GM18507 (cell line): ENCODE measurements at places on chromosomes 3 and 15.

DNA sequence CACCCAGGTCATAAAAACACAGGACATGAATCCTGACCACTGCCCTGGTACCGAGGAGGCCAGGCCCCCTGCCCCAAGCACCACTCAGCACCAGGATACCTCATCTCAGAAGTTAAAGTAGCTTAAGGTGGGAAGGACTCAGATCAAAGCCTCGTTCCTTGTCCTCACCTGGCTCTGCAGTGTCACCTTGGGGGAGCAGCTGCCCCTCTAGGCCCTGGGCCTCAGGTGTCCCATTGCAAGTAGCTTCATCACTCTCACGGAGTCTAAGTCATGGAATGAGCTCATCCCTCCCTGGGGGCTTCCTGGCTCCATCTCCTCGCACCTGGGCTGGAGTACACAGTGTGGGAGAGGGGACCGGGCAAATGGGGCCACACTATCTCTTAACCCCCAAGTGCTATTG lies 148.0 kb downstream of the TPRA1 start:
- no peak for DNase-seq

DNA sequence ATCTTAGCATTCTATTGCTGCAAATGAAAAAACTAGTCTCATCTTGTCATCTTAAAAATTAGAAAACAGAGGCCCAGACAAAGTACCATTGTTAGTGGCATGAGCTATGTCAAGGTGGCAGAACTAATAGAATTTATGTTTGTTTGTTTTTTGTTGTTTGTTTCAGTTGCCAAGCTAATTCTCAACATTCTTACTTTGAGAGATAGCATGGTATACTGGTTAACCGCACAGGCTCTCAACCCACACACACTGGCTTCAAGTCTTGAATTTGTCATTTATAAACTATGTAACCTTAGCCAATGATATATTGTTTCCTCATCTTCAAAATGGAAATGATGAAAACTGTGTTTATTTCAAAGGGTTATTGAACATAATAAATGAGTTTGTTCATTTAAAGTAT lies 367.6 kb upstream of the PLSCR5 start:
- DNase-seq: no peak

- no peak for DNase-seq
Measured at GRCh38 chr3:54065140-54065539, 57.2 kb upstream of the CACNA2D3 start.

- no peak for DNase-seq
Measured at GRCh38 chr3:140166861-140167599, 232.0 kb downstream of the CLSTN2 start.

GRCh38 chr3:33929813-33930212 lies 131.4 kb downstream of the PDCD6IP start:
- DNase-seq: no peak

- DNase-seq: no peak
Measured at GRCh38 chr3:49701388-49702077, 12.2 kb downstream of the RNF123 start.

DNA sequence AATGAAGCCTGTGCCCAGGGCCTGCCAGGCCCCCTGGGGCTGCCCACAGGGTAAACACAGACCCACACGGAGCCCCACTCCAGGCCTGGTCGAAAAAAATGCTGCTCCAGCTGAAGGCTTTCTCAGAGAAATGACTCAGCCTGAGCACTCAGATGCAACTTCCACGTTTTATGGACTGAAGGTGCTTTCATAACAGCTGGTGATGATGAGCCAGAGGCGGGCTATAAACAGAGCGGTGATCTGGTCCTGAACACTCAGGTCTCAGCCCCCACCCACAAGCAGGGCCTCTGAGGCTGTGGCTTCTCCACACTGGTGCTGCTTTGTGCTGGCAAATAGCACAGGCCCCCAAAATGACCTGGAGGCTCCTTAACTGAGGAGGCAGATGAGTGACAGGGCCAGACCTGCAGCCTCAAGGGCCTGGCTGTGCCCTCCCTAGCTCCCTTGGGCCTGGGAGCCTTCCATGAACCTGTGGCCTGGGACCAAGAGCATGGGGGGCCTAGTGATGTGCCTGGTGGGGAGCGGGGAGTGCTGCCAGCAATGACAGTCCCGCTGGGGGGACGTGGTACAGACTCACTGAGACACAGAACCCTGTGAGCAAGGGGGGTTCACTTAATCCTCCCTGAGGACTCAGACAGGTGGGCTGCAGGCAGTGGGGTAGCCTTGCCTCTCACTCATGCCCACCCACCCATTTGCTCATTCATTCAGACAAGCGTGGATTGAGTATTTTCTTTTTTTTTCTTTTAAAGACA lies 23.0 kb upstream of the FURIN start:
- DNase-seq: no peak

- no peak for DNase-seq
Measured at GRCh38 chr15:62413153-62413552, 248.1 kb upstream of the C2CD4B start.

DNA sequence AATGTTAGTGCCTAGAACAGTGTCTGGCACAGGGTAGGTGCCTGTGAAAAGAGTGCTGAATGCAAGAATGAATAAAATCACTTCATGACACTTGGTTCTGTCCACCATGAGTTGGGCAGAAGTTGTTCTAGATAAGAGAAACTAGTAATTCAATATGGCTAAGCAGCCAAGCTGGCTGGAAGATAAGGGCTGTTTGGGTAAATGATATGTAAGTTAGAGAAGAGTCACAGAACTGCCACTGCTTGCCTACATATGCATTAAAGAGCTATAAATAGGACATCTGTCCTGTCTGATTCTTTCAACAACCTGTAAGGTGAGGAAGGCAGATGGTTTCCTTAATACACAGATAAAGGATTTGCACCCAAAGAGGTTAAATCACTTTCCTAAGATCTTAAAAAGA lies 13.1 kb downstream of the MTMR10 start:
- DNase-seq: no peak

DNA sequence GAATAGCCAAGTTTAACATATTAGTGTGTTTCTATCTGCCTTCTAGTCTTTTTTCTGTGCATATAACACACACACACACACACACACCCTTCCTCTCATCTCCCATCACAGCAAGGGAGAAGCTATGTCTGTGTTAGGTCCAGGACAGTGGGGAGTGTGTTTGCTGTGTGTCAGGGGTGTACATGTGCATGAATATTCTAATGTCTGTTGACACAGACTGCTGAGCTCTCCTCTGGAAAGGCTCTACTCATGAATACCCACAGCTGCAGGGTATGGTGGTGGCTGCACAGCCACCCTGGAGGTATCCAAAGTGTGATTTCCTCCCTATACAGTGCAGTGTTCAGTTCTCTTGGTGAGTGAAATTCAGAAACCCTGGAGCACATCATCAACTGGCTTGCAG lies 42.9 kb downstream of the ARNT2 start:
- no peak for DNase-seq

DNA sequence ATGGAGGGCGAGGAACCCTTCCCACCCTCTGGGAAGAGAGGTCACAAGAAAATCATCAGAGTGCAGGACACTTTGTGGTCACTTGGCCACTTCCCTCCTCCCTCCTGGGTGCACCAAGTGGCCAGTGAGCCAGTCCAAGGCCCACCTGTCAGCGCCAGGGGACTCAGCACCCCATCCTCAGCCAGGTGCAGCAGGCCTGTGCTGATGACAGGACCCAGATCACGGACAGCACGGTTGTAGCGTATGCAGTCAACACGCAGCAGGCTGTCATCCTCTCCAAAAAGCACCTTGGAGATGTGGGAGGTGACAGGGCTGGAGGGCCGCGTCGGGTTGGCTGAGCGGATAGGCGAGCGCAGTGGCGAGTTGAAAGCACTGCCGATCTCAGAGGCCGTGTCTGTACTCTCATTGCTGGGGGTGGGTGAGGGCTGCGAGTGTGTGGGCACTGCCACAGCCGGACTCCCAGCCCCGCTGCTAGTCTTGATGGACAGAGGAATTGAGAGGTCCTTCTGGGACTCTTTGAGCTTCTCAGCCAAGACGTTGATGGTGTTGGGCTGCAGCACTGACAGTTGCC lies 41.5 kb downstream of the SEMA3G start:
- DNase-seq: no peak

DNA sequence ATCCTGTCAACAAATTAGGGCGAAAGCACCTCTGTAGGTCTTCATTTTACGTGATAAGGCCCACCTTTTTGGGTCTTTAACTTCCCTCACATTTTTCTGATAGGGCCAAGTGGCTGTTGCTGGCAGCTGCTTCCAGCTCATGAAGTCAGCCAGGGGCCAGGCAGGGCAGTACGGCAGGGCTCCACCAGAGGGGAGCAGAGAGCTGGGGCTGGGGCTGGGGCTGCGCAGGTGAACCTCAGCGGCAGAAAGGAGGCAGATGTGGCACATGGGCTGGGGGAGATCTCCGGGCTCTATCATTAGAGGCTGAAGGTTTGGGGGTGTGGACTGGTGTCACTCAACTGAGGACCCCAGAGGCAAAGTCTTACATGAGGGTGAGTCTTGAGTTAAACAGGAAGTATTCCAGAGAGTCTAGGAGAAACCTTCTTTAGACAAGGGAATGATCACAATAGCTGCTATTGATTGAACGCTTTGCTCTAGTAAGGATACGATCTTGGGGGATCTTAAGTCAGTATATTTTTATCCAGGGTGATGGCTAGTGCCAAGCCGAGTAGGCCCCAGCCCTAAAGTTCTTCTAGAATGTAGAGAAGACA lies 62.8 kb upstream of the MEX3B start:
- peak; percentile 64 for DNase-seq

DNA sequence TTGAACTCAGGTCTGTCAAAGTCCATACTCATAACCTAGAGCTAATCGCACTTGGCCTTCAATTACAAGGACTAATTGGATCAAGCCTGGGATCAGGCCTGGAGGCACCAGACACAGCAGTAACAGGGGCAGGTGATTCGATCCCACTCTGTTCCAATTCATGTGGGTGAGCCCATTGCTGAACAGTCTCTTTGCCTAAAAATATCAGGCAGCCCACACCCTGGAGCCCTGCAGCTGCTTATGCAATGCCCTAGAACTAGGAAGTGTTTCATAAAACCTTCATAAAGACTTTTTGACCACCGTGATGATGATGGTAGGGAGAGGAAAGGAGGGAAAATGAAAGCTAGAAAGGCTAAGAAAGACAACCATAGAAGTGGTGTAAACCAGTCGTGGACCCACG lies 47.8 kb upstream of the NEO1 start:
- DNase-seq: no peak

DNA sequence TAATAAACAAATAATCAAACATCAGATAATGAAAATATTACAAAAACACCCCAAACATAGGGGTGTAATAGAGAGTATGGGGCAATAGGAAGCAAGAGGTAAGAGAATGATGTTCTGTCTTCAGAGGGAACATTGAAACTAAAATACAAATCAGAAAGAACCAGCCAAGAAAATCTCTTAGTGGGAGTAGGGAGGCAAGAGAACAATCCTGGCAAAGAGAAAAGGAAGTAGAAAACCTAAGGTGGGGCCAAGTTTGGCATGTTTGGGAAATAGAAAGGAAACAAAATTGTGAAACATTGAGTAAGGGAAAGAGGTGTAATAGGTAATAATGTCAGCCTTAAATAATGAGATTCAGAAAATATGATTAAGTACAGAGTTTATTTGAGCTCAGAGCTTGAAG lies 467.1 kb downstream of the RBMS3 start:
- DNase-seq: no peak

- no peak for DNase-seq
Measured at GRCh38 chr3:45017821-45018220, 8.3 kb upstream of the CLEC3B start.

DNA sequence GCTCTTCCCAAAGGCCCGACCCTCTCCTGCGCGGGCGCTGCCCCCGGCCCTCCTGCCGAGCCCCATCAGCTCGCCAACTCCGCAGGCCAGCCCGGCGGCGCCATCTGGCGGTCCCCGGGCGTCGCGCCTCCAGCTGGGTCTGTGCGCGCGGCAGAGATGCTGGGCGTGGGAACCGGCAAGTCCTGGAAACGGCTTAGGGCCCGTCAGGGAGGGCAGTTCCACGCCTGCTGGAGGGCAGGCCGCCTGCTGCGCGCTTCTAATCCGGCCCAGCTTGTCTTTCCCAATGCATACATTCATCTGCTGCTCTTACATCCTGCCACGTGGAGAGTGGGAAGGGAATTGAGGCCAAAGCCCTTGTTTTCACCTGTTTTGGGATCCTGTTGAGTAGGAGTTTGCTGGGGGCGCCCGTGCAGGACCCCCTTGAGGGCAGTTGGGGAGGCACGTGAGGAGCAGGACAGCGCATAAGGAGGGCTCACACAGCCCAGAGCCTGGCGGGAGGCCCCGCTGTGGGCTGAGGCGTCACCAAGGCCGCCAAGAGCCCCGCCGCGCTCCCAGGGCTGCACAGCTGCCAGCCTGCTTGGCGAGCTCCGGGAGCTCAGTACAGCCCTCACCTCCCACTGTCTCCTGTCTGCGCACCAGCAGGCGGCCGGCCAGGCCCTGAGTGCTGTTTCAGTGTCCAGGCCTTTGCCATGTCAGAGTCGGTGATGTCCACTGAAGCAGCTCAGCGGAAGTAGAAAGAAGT lies 165.6 kb downstream of the NSMCE3 start:
- DNase-seq: peak; percentile 20

GRCh38 chr3:132803889-132804288 lies 81.7 kb upstream of the NPHP3 start:
- no peak for DNase-seq

- DNase-seq: no peak
Measured at GRCh38 chr3:123536153-123536895, 48.5 kb downstream of the HACD2 start.

DNA sequence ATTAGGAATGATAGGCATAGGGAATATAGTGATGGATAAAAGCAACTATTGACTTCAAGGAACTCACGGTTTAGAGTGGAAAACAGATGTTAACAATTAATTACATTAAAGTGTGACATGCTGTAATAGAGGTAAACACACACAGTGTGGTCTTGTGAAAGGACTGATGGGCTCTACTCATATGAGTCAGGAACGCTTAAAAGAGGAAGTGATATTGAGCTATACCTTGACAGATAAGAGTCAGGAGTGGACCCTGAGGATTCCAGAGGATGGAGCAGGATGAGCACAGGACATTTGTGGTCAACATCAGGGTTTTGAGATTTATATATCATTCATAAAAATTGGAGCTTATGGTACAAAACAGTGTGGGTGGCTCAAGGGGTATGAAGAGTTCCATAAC lies 11.0 kb downstream of the EXOG start:
- DNase-seq: peak; percentile 30

GRCh38 chr3:88003115-88003755 lies 55.6 kb downstream of the CGGBP1 start:
- no peak for DNase-seq

DNA sequence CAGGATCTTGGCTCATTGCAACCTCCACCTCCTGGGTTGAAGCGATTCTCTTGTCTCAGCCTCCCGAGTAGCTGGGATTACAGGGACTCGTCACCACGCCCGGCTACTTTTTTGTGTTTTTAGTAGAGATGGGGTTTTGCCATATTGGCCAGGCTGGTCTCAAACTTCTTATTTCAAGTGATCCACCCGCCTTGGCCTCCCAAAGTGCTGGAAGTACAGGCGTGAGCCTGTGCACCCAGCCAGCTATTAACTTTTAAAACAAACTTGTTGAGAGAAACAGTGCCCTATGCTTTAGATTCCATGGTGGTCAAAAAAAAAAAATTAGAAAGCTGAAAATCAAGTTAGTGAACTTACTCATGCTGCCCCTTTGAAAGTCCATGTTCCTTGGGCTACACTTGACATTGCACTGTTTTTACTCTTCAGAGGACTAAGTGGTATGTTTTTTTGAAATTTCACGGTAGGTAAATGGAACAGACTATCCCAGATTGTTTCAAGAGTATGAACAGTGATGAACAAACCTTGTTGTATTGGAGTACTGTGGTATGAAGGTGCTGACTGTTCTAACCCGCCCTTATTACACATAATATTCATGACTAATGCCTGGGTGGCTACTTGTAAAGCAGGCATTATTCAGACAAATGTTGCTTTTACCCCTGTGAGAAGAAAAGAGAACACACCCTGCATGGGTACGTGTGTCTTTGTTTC lies 206.9 kb downstream of the KLHL25 start:
- DNase-seq: no peak

- DNase-seq: no peak
Measured at GRCh38 chr3:100352296-100353231, 18.0 kb downstream of the NIT2 start.
